ENCODE measurements at places on chromosomes 6 and 20.

DNA sequence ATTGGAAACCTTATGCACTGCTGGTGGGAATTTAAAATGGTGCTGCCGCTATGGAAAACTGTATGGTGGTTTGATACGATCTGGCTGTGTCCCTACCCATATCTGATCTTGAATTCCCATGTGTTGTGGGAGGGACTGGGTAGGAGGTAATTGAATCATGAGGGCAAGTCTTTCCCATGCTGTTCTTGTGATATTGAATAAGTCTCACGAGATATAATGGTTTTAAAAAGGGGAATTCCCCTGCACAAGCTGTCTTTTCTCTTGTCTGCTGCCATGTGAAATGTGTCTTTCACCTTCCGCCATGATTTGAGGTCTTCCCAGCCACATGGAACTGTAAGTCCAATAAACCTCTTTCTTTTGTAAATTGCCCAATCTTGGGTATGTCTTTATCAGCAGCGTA lies 4.9 kb downstream of the TAP2 start:
- no peak for DNase-seq

GRCh38 chr6:170148709-170149470 lies 142.0 kb downstream of the DLL1 start:
- no peak for DNase-seq

- DNase-seq: no peak
Measured at GRCh38 chr6:12291839-12292604, 1.9 kb downstream of the EDN1 start.

DNA sequence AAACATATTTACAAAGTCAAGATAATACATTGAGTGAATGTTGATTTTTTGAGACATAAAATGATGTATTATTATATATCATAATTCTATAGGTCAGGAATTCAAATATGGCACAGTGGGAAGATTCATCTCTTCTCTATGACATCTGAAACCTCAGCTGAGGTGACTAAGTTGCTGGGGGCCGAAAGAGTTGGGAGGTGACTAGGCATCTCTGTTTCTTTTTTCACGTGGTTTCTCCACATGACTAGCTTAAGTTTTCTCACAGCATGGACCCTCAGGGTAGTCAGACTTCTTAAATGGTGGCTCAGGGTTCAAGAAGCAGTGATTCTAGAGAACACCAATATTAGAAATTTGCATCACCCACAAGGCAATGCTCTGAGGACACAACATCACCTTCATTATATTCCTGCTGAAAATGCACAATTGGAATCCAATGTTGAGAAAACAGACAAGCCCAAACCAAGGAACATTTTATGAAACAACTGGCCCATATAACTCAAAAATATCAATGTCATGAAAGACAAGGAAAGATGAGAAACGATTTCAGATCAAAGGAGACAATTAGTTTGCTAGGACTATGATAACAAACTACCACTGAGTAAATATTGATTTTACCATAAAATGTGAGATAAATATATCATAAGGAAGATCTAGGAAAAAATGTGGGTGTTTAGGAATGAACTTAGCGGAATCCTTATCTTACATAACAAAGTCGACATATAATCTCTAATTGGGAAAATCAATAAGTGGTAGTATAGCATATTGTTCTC lies 273.3 kb upstream of the IRAK1BP1 start:
- DNase-seq: no peak

GRCh38 chr6:157054531-157054979 lies 268.8 kb downstream of the TMEM242 start:
- DNase-seq: no peak

GRCh38 chr6:142087950-142088857 lies 44.5 kb upstream of the GJE1 start:
- DNase-seq: no peak

- DNase-seq: no peak
Measured at GRCh38 chr20:32463642-32464400, 105.7 kb downstream of the ASXL1 start.

GRCh38 chr20:51331481-51331880 lies 211.0 kb downstream of the NFATC2 start:
- no peak for DNase-seq

- no peak for DNase-seq
Measured at GRCh38 chr6:111581957-111582356, 23.7 kb downstream of the TRAF3IP2 start.

DNA sequence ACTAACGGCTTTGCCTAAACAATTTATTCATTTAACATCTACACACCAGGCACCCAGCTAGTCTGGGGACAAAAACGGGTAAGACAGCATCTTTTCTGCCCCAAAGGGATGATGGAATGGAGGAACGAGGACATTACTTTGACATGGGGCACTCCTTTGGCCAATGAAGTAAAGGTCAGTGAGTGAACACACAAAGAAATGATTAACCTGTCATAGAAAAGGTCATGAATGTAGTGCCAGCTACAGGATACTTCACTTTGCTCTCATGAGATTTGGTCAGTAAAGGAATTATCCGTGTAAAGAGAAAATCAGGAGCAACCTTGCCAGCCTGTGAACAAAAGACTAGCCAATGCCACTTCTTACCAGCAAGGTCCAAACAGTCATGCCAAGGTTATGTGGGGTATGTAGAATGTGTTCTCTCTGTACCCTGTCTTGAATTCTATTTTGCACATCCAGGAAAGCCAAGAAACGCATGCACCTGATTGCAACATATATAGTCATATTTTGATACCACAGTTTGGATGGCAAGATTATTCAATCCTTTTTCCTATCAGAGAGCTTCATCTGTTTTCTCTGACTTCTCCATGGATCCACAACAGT lies 145.3 kb downstream of the GMPR start:
- DNase-seq: no peak

- no peak for DNase-seq
Measured at GRCh38 chr20:2183381-2183780, 81.8 kb downstream of the STK35 start.

DNA sequence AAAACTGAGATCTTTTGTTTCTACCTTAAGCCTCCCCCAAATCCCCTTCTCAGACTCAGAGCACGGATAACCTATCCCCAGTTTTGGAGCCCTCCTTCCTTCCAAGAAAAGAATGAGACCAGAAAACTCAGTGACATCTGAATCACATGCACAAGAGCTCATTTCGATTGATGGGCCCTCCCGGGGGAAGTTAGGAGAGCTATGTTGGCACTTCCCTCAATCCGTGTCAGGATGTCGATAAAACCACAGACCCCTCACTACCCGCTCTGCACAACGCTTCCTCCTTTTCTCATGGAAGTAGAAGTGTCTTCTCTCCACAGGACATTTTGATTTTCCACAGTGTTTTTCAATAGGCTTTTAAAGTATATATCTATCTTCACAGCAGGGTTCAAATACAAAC lies 332.4 kb downstream of the HACE1 start:
- no peak for DNase-seq

DNA sequence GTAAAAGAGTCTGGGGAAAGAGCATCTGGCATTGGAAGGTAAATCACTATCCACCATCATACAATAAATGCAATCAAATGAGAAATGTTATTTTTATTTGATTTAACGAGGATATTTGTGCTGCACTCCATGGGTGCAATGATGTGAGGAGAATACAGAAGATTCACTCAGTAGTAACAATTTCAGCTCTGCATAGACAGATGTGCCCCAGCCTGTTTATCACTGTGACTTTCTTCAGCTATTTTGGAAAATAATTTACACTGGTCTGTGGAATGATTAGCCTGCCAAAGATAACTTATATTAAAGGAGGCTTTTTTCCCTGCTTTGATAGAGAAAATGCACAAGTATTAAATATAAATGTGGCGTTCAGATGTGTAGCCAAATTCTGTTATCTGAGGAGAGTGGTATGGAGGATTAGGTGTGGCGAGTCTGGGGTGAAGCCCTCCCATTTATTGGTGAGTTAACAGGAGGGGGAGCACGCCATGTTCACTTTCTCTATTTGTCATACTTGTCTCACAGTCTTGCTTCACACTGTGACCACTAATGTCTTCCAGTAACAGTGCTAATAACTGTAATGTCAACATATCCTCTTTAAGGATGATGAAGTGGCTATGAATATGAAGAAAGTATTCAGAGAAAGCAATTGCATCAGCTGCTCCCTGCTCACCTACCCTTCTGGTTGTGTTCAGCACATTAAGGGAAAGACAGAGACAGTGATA lies 645.6 kb downstream of the MMUT start:
- DNase-seq: no peak

GRCh38 chr6:49462599-49462926 lies 490 bp downstream of the MMUT start:
- no peak for DNase-seq

GRCh38 chr20:40680161-40680959 lies 8.7 kb downstream of the MAFB start:
- DNase-seq: no peak

DNA sequence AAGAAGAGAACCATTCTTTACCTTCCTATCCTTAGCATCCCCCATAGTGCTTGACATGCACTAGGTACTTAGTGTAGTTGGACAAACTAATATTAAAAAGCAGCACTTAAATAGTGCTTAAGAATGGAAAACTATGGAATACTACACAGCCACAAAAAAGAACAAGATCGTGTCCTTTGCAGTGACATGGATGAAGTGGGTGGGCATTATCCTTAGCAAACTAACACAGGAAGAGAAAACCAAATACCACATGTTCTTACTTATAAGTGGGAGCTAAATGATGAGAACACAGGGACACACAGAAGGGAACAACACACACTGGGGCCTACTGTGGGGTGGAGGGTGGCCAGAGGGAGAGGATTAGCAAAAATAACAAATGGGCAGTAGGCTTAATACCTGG lies 66.8 kb downstream of the EPHA7 start:
- no peak for DNase-seq

GRCh38 chr6:25127076-25127837 lies 151.9 kb upstream of the CARMIL1 start:
- DNase-seq: no peak

DNA sequence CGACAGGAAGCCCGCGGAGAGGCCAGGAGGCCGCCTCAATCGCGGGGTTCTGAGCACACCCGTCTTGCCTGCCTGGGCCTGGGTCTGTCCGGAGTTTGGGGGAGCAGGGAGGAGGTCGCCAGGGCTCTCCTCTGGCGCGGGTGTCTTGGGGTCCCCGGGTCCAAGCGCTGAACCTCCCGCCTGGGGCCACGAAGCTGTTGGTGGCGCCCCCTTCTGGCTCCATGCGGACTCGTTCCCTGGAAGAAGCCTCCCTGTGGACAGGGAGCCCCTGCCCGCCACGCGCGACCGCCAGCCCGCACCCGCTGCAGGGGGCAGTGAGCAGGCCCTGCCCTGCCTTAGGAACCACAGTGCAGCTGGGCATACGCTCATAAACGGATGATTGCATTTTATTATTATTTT lies 44.7 kb downstream of the MCUR1 start:
- DNase-seq: no peak
